ENCODE measurements at places on chromosomes 2 and 18. TPM values are rescaled to one million over a fixed set of nuclear protein-coding genes. Genes with fewer than 3 reads are reported as not detected.
A peak's percentile ranks its signal among the peaks of the same experiment; 100 is the strongest.

The ANKMY1 gene
- 40.0 TPM for total RNA-seq

DNA sequence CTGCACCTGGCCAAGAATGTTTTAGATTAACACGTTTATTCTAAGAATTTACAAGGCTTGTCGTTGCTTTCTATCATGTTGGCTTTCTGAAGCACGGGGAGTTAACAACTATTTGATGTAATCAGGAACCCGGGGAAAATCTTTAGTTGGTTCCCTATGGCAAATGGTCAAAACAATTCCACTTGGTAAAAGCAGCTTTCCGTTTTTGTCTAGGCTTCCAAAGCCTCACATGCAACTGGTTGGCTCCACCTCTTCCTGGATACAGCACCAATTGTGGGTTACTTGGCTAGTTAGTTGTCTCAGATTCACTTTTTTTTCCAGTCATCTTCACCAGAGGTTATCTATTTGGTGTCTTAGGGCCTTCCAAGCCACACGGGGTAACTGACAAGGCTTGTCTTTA is 2.8 kb downstream of the COLEC12 start:
- no peak for DNase-seq

The MYO3B gene
- total RNA-seq: 0.20 TPM

The CCDC178 gene
- not detected for total RNA-seq

The CYP1B1 gene
- 22.0 TPM for total RNA-seq

- DNase-seq: no peak
Observed at GRCh38 chr18:7558769-7559168, 8.3 kb upstream of the PTPRM start.

GRCh38 chr18:36372903-36373311 is 75.4 kb downstream of the FHOD3 start:
- no peak for DNase-seq

GRCh38 chr2:161250864-161251436 is 57.3 kb upstream of the PSMD14 start:
- DNase-seq: no peak

The GPR155 gene
- total RNA-seq: 4.1 TPM

DNA sequence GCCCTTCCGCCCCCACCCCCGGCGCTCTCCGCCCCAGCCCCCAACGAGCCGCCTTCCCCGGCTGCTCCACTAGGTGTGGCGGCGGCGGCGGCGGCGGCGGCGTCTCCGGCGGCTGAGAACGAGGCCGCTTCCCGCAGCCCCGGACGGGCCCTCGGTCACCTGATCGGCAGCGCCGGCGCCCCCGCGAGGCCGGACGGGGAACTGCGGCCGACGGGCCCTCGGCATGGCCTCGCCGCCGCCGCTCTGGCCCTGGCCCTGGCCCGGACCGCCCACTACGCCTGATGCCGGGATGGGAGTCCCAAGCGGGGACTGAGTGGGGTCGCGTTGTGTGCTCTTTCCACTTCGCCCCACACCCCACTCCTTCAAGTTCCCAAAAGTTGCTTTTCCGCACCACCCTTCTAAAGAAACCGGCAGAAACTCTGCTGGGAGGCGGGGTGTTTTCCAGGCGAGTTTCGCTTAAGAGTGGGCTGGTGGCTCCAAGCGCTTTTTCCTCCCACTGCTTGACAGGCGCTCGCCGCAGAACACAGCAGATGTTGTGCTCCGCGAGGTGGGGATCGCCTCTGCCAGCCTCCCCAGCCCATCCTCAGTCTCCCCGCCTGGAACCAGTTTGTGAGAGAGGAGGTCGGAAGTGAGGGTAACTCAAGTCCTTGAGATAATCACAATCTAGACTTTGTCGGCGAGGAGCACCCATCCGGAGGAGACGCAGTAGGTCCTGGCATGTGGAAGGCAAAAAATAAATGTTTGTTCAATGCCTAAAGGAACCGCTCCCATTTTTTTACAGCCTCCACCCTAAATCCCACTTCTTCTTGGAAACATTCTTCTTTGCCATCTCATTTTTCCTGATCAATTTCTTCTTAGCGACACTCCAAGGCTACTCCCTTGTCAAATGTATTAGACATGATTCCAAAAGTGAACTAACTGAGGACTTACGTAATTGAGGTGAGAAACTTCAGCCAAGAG is at the start of gene NCKAP1:
NCKAP1 (minus strand) TSS at position 117 of the 960 bp plus-strand sequence. CDS start 358 bp downstream, outside the sequence.
- DNase-seq: peak; percentile 99

DNA sequence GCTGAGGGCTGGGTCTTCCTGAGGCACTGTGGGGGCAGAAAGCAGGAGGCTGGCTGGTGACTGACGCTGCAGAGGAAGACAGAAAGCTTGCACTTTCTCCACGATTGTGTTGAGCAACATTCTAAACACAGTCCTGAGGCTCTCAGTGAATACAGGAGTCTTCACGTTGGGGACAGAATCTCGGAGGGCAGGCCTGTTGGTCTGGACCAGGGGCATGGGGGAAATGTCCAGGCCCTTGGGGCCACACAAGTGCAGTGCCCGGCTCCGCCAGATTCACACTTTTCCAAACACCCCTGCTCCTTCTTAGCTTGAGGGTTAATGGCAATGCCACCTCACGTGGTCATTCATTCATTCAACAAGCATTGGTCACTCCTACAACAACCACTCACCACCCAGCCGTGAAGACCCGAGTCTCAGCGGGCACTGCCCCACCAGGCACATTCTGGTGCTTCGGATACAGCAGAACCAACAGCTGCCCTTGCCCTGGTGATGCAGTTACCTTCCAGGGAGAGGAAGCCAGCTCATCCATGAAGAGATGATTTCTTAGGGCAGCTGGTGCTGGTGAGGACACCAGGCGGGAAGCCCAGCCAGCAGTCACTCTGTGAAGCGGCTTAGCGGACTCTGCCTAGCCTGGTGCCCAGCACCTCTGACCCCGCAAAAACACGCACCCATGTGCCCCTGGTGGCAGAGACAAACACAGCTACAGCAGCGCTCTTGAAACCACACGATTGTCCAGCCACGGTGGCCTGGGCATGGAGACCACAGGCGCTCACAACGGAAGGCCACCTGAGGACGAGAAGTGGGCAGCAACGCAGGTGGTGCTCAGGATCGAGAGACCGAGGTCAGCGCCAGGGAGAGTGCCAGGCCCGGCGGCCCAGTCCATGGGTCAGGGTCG is 10.9 kb upstream of the GPC1 start:
- DNase-seq: peak; percentile 10

The BBS5 gene
- total RNA-seq: 7.4 TPM

The ARHGEF33 gene
- total RNA-seq: 3.1 TPM

- DNase-seq: no peak
Observed at GRCh38 chr2:198073253-198073652, 268.9 kb downstream of the PLCL1 start.

DNA sequence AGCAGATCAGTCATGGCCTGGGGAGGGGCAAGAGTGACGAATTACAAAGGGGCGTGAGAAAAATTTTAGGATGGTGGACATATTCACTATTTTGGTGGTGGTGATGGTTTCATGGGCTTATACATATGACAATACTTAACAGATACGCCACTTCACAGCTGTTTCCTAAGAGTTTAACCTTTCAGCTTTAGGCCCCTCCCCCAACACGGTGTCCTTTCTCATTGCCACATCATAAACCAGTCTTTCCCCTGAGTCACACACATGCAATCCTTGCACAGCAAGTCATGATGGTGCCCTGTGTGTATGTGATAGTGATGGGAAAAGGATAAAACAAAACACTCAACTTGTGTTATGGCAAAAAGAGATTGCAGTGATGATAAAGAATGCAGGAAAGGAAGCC is 47.6 kb upstream of the IL1R1 start:
- no peak for DNase-seq

- no peak for DNase-seq
Observed at GRCh38 chr18:74874351-74874750, 276.7 kb downstream of the ZNF407 start.

DNA sequence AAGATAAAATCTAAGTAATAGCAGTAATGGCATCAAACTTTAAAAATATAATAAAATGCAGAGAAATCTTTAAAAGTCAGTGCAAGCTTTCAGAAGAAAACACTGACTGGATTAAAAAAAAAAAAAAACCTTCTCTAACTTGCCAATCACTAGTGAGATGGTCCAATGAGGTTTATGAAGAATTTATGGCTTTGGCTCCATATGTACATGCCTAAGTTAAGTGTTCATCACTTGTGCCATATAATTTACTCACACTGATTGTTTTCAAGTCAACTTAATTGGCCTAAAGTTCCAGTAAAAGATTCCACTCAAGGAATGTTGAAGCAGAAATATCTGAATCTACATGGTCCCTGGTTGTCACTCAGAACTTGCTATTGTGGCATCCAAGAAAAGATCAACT is 40.7 kb upstream of the RAB27B start:
- DNase-seq: no peak

DNA sequence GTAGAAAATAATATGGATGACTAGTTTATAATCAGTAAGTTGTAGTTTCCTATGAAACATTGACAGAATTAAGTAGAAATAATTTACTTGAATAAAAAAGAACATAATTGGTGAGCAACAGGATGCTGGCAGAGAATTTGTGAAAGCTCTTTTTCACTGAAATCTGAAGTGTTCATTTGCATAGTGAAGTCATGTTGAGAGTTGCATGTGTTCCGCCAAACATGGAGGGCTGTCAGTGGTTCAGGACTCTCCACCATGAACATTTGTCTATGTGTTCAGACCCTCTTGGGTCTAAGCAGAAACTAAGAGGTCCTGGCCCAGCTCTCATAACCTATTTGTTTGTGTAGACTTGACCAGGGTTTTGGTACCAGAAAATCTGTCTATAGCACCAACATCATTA is 182.5 kb upstream of the LINC00305 start:
- no peak for DNase-seq

GRCh38 chr2:235041918-235042575 is 90.2 kb downstream of the SH3BP4 start:
- DNase-seq: peak; percentile 39

The GPAT2 gene
- total RNA-seq: 2.4 TPM

DNA sequence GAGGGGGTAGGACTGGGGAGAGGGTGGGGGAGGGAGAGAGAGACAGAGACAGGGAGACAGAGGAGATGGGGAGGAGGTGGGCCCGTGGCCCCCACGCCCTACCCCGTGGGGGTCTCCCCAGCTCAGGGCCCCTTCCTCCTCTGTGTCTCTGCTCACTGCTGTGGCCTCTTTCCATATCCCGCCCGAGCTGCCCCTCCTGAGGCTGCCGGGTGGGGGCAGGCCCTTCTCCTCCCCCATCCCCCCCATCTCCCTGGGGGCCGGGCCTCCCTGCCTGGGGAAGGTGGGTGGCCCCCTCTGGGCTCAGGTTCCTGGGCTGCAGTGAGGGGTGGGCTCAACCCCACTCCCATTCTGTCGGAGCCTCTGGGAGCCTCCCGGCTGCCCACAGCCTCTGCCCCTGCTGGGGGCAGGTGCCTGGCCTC is 332 bp upstream of the PDCD1 start:
- DNase-seq: peak; percentile 70

The TMEM37 gene
- total RNA-seq: 12.2 TPM

GRCh38 chr2:208638059-208638458 is 231.5 kb downstream of the PTH2R start:
- DNase-seq: no peak

The PDE1A gene
- total RNA-seq: 0.67 TPM

The TRIM43B gene
- not detected for total RNA-seq

GRCh38 chr18:984004-984403 is 79.3 kb downstream of the ADCYAP1 start:
- no peak for DNase-seq

GRCh38 chr18:78133729-78134128 is 845.9 kb upstream of the SALL3 start:
- DNase-seq: no peak

The WDR12 gene
- total RNA-seq: 30.7 TPM

The GKN2 gene
- total RNA-seq: 87.8 TPM

- DNase-seq: no peak
Observed at GRCh38 chr2:55136138-55136541, 85.9 kb upstream of the RTN4 start.

The IL1RN gene
- total RNA-seq: 2.0 TPM

- DNase-seq: no peak
Observed at GRCh38 chr18:56413862-56414261, 224.5 kb downstream of the TXNL1 start.

- DNase-seq: no peak
Observed at GRCh38 chr2:113407446-113408099, 29.9 kb upstream of the ZNG1B start.

The MC5R gene
- not detected for total RNA-seq

GRCh38 chr2:164146441-164146840 is 410.6 kb upstream of the FIGN start:
- no peak for DNase-seq

DNA sequence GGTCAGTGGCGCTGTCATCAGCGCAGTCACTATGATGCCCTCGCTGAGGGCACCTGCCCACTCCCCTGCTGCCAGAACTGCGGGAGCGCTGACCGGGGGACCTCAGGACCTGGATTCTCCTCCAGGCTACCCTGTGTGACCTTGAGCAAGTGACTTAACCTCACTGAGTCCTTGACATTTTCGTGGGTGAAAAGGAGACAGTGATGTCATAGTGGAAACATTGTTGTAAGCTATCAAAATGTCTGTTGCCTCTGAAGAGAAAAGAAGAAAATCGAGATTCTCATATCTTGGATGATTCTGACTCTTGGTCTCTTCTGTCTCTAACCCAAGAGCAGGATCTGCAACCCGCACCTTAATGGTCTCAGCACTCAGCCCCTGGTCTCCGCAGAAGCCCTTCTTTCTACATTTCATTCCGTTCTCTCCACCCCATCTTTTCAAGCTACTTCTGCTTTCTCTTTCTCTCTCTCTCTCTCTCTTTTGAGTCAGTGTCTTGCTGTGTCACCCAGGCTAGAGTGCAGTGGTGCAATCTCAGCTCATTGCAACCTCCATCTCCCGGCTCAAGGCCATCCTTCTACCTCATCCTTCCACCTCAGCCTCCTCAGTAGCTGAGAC is 978 bp upstream of the TUBA4A start:
- peak; percentile 51 for DNase-seq

- no peak for DNase-seq
Observed at GRCh38 chr2:200702646-200703118, 109.0 kb upstream of the BZW1 start.

DNA sequence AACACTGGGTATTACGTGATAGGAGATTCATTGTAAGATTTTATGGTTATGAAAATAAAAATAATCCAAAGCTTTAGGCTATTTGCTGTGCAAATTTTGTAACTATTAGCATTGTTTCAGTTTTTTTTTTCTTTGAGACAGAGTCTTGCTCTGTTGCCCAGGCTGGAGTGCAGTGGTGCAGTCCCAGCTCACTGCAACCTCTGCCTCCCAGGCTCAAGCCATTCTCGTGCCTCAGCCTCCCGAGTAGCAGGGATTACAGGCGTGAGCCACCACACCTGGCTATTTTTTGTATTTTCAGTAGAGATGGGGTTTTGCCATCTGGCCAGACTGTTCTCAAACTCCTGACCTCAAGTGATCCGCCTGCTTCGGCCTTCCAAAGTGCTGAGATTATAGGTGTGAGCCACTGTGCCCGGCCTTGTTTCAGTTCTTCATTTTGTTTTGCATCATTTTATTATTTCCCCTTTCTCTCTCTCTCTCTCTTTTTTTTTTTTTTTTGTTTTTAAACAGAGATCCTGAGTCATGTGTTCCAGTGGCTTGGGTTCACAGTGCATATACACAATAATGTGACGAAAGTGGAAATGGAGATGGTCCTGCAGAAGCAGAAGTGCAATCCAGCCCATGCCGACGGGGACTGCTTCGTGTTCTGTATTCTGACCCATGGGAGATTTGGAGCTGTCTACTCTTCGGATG is 25.8 kb downstream of the CASP10 start:
- DNase-seq: no peak

- no peak for DNase-seq
Observed at GRCh38 chr2:179344280-179344964, 79.8 kb upstream of the SESTD1 start.

- no peak for DNase-seq
Observed at GRCh38 chr2:61423714-61424113, 47.2 kb downstream of the USP34 start.
